ENCODE measurements at places on chromosomes 3 and 15.

GRCh38 chr15:82186719-82187406 is 75.7 kb downstream of the EFL1 start:
- DNase-seq, result no peak

GRCh38 chr15:46383978-46384377 is 749.1 kb downstream of the SQOR start:
- no peak for DNase-seq

- no peak for DNase-seq
Observed at GRCh38 chr15:45539680-45540079, 17.1 kb upstream of the SLC30A4 start.

DNA sequence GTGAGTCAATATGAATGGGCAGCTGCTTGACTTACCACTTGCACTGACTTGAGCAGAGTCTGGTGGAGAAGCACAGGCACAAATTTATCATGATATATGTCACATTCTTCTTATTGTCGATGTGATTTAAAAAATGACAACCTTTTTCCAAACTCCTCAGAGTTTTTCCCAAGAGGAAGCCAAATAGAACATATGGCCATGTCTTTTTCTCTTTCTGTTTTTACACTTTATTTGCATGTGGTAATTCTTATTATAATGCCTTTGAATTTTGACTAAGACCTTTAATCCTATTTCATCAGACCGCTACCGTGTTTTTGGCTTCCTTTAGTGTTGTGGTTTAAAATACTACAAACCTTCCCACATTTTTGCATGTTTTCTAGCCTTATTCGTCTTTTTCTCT is 666.2 kb downstream of the PDCD6IP start:
- no peak for DNase-seq

DNA sequence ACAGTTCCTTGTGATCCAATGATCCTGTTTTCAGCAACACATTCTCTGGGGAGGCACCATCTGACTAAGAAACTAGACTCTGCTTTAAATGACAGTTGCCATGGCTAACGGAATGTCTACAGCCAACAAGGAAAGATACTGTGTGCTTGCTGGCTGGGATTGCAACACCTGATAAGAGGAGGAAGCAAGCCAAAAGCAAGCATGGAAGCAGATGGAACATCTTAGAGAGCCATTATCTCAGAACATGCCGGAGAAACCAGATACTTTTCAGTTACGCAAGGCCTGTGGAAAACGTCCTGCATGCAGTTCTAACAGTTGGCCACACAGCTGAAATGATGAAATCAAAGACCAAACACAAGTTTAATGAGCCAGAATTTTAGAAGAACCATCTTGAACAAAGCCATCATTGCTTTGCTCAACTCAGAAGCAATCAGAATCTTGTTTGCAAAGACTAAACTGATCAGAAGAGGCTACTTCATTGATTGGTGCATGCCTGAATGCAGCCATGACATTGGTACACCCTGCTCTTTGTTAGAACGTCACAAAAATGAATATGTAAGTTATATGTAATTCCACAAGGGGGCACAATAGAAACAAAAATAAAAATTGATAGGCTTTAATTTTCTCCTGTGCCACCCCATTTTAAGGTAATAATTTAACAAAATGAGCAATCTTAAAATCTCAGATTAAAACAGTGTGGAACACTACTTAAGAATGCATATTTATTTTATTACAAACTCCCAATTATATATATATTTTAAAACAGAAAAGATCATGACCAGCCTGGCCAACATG is 50.8 kb downstream of the GXYLT2 start:
- DNase-seq, result no peak

DNA sequence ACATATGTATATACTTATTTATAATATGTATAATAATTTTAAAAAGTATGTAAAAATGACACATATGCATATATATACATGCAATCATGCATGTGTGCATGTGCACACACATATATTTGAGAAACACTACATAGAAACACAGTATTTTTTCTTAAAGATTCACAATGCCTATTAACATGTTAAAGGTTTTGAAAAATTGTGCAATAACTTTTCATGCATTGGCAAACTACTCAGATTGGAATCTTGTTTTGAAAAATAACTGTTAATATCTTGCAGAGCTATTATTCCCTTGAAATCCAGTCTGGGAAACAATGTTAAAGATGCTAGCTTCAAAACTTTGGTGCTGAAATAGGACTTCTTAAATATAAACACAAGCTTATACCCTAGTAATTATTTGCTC is 256.2 kb upstream of the P2RY1 start:
- DNase-seq, result no peak

- no peak for DNase-seq
Observed at GRCh38 chr3:5072100-5072816, 49.8 kb upstream of the ARL8B start.

- no peak for DNase-seq
Observed at GRCh38 chr15:74343797-74344127, 23.7 kb downstream of the CYP11A1 start.

DNA sequence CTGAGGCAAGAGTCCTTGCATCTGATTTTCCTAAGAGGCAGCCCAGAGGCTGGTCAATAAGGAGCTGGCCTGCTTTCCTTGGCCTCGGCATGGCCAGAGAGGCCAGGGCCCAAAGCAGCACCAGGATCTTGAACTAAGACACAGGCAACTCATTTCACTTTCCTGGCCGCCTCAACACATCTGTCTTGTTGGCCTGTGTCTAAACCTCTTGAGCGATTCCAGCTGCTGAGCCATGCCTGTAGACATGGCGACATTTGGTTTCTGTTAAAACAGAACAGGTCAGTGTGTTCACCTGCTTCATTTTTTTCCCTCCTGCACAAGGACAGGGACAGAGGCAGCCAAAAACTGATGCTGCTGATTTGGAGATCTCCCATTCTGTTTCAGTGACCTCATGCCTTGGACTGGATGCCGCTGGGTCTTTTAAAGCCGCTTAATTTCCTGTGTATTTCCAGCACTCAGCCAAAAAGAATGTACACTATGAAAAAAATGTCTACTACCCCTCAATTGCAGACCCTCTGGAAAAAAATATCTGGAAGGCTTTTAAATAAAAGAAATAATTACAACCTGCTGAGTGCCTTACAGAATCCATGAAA is 266.6 kb upstream of the ICE2 start:
- no peak for DNase-seq

GRCh38 chr3:124200407-124200806 is 208.5 kb upstream of the ROPN1 start:
- DNase-seq, result no peak

DNA sequence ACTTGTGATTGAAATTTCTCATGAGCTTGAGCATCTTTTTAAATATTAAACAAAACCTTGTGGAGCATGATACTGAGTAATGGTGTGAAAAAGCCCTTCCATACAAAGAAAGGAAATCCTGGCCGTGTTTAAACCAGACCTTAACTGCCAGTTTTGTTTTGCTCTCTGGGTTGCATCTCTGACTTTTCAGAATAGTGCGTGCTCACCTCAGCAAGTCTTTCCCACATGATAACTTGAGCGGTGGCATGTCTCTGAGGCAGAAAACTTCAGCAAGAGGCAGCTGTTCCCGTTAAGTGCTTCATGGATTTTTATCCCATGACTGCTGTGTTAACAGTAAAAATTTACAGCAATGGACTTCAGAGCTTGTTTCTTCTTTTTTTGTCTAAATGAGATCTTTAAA is 393.3 kb downstream of the FEZF2 start:
- no peak for DNase-seq

DNA sequence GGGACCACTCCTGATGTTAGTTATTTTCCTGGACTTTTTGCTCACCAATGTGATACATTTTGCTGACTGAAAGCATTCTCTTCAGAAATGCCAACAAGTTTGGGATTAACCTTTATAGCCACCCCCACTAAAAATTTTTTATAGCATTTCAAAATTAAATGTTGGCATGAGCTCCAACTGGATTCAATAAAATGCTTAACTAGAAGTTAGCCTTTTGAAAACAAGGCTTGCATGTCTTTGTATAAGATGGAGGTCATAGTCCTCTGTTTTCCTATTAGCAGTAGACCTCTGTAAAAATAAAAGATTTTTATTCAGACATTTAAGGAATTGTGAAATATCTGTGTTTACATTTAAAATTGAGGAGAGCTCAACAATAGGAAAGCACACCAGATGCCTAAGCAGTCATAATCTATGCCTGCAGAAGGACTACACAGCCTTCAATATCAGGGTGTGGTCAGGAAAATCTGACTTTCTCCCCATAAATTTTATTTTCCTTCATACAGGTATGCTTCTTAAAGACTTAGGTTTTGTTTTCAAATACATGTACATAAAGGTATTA is 87.2 kb downstream of the DNAJC13 start:
- DNase-seq, result no peak

GRCh38 chr3:185998136-185998535 is 60.3 kb upstream of the TRA2B start:
- DNase-seq, result no peak

- DNase-seq, result no peak
Observed at GRCh38 chr15:47184003-47184907, 533.0 kb upstream of the SEMA6D start.

- no peak for DNase-seq
Observed at GRCh38 chr3:129611812-129612533, 5.5 kb upstream of the PLXND1 start.

- DNase-seq, result no peak
Observed at GRCh38 chr3:108201258-108201657, 21.0 kb downstream of the IFT57 start.

GRCh38 chr3:108036401-108036800 is 54.4 kb downstream of the CD47 start:
- DNase-seq, result no peak

DNA sequence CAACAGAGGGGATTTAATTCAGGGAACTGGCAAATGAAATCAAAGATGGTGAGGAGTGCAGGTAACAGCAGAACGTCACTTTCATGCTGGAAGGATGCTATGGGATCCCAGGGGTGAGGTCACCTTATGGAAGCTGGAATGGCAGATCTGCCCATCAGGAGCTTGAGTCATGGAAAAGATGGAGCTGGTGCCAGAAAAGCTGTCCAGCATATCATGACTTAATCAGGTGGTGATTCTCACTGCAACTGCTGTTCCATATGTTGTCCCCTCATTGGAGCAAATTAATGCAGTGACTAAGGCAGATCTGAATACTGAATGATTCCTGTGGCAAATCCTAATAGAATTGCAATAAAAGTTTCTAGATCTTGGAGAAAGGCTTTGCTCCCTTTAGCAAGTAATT is 38.4 kb downstream of the HHLA2 start:
- DNase-seq, result no peak

DNA sequence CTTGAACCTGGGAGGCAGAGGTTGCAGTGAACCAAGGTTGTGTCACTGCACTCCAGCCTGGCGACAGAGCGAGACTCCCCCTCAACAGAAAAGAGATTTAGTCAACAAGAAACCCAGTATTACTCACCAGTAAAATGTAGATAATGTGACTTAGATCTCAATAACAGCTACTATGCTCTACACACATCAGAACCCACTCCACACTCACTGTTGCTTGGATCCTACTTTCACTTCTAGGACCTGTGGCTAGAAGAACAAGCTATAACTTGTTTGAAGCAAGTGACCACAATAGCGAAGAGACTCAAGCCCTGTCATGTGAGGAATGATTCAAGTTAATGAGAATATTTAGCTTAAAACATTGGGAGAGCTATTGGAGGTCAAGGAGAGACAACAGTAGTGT is 100.7 kb downstream of the ANXA2 start:
- no peak for DNase-seq

GRCh38 chr3:106710596-106710995 is 666.6 kb upstream of the CCDC54 start:
- no peak for DNase-seq

- no peak for DNase-seq
Observed at GRCh38 chr3:151165226-151165625, 37.8 kb downstream of the GPR171 start.

DNA sequence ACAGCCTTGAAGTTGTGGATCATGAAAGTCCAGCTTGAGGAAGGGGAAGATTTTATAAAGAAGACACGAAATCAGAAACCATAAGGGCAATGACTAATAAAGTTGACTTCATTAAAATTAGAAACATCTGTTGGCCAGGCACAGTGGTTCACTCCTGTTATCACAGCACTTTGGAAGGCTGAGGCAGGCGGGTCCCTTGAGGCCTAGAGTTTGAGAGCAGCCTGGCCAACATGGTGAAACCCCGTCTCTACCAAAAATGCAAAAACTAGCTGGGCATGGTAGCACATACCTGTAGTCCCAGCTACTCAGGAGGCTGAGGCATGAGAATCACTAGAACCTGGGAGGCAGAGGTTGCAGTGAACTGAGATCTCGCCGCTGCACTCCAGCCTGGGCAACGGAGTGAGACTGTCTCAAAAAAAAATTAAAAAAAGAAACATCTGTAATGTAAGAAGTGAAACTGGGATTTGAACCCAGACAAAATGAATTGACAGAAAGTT is 7.9 kb upstream of the UBXN7 start:
- DNase-seq, result no peak

DNA sequence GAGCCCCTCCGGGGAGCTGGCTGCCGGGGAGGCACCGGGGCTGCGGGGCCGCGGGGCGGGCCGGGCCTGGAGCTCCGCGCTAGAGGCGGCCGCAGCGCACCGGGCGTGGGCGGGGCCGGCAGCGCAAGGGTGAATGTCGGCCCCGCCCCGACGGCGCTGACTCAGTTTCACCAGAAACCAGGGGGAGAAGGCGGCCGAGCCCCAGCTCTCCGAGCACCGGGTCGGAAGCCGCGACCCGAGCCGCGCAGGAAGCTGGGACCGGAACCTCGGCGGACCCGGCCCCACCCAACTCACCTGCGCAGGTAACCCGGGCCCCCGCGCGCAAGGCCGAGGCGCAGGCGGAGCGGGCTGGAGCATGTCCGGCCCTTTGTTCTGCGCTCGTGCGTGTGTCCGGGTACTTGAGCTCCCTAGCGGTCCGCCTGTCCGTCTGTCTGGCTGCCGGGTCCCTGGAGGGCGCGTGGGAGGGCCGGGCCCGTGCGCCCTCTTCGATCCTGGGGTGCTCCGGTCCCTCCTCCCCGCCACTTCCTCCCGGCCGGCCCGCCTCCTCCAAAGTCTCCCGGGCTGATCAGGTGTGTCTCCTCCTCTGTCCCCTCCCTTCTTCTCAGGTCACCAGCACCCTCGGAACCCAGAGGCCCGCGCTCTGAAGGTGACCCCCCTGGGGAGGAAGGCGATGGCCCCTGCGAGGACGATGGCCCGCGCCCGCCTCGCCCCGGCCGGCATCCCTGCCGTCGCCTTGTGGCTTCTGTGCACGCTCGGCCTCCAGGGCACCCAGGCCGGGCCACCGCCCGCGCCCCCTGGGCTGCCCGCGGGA is at the start of gene SPINT1:
Gene SPINT1 (plus strand): TSS at position 164 of the 811 bp plus-strand sequence. CDS start 507 bp downstream, at position 671.
- no peak for DNase-seq

GRCh38 chr3:126816298-126816697 is 112.3 kb downstream of the CHCHD6 start:
- no peak for DNase-seq

GRCh38 chr3:188152660-188153436 is 1.1 kb upstream of the LPP start:
- no peak for DNase-seq

- no peak for DNase-seq
Observed at GRCh38 chr15:70488002-70488605, 275.3 kb downstream of the UACA start.
